KG1 (cell line): ENCODE measurements at places on chromosomes 6 and 20.

DNA sequence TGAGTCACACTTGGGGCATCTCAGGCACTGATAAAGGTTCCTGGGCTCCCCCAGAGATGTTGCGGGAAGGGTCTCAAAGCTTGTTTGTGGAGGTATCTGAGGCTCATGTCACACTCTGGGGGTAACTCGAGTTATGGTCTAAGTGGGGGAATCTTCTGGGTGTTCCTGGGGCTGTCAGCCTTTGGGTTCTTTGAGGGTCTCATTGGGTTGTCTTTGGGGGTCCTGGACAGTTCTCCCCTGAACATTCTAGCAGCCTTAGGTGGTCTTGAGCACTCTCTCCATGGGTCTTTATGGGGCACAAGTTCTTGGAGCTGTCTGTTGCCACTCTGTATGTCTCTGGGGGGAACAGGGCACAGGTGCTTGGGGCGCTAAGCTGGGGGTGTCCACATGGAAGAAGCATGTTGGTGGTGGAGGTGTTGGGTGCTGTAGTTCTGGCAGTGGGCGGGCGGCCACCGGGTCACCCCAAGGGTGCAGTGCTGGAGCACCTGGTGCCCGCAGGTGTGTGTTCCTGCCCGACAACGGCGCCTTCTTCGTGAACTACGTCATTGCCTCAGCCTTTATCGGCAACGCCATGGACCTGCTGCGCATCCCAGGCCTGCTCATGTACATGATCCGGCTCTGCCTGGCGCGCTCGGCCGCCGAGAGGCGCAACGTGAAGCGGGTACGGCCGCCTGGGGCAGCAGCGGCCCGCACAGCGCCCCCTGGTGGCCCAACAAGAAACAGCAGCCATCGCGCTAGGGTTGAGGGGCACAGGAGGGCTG lies 7.1 kb upstream of the CAPN11 start:
- DNase-seq, result peak; percentile 43

- DNase-seq, result no peak
These were observed 6.4 kb upstream of the MYT1 start for GRCh38 chr20:64157878-64158277.

DNA sequence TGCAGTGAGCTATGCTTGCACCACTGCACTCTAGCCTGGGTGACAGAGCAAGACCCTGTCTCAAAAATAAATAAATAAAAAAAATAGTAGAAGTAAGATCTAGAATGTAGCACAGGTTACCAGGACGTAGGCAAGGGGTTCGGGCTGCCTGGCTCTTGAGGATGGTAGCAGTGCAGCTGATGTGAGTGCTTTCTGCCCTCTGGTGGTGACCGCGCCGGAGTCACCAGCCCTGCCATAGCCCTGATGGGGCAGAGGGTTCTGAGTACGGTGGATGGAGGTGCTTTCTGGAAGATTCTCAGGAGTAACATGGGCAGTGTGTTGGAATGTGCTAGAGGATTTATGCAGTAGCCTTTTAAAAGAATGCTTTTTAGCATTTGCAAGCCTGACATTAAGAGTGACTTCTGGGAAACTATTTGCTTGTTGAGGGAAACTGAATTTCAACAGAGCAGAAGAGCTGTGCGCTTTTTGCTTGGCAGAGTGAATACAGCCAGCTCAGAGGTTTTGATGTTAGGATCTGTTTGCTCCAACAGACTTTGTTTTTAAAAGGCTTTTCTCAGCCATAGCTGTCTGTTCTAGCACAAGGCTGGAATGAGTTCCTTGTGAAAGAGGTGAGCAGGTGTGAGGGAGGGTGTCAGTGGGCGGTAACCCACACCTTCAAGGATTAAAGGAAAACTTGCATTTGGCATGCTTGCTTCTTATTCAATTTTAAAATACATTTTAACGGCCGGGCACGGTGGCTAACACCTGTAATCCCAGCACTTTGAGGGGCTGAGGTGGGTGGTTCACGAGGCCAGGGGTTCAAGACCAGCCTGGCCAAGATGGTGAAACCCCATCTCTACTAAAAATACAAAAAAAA lies 65.9 kb downstream of the PTPN1 start:
- DNase-seq, result peak; percentile 14

DNA sequence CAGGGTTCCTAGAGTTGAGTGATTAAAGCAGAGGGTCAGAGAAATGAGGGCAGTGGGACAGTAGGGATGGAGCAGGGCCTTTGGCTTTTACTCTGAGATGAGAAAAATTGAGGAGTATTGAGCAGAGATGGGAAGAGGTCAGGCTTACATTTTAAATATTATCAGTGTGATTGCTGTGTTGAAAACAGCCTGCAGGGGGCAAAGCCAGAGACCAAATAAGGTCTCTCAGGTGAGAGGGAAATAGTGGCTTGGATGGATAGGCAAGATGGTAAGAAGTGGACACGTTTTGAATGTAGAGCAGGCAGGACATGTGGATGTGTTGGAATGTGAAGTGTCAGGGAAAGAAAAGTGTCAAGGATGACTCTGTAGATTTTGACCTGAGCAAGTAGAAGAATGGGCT lies 105.0 kb upstream of the MAP3K7 start:
- no peak for DNase-seq

DNA sequence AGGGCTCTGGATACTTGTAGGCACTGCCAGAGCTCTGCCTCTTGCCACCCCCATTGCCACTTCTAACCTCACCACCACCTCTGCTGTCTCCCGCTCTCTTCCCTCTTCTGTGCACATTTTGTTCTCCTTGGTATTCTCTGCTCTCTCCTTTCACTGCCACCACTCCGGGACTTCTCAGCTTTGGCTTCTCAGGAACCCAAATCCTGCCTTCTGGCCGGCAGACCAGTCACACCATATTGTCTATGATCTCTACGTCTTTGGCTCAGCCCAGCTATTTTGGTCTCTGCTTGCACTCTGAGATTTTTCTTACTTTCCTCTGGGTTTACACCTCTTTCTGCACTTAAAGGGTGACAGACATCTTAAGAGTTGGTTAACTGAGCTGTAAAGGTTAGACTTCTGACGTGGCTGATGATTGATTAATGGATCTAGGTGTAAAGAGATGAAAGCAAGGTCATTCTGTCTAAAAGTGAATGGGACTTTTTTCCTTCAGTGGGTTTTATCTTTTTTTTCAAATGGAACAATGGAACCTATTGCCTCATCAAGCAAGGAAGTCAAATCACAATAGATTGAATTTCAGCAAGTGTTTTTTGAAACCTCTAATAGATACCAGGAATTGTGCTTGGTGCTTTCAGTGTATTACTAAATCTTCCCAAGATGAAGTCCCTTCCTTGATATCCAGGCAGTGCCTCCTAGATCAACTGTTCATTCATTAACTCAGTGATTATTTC lies 13.8 kb downstream of the MMP24 start:
- no peak for DNase-seq

DNA sequence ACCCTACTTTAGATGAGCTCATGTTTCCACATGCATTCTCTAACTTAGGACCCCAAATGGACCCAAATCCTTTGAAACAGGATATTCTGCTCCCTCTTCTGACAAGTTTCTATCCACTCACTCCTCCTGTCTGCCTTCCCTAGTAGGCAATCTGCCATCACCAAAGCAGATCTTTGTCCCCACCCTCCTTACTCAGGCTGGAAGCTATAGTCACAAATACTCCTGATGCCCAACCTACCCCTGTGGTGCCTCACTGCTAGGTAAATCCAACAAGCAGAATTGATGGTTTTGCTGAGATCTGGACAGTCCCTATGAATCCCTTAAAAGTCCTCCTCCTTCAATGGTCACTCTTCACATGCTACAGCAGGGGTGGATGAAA lies 21.7 kb downstream of the ELOVL5 start:
- DNase-seq, result no peak

GRCh38 chr20:37316775-37317170 lies 27.3 kb downstream of the MANBAL start:
- DNase-seq, result no peak

DNA sequence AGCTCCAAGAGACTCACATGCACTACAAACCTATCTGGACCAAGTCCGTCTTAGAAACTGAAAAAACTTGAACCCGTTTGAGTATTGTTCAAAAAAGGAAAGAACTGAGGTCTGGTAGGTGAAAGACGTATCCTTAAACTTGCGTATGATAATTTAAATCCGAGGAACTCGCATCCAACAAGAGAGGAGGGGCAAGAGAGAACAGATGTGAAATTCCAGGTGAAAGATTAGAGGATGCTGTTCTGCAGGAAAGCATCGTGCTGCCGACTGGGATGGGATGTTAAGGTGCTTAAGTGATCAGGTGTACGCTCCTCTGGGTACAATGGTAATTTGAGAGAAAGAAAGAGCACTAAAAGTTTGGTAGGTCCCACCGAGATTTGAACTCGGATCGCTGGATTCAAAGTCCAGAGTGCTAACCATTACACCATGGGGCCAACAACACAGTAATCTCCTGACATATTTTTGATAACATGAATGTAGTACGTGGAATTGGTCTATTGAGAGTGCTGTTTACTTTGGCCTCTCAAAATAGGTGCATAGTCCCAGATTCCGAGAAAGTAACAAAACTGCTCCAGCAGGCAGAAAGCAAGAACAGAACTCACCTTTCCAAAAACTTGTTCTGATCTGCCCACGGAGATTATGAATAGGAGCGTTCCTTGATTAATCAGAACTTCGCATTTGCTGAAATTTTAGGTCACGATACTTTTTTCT lies 53.5 kb upstream of the BTN3A2 start:
- DNase-seq, result peak; percentile 76

DNA sequence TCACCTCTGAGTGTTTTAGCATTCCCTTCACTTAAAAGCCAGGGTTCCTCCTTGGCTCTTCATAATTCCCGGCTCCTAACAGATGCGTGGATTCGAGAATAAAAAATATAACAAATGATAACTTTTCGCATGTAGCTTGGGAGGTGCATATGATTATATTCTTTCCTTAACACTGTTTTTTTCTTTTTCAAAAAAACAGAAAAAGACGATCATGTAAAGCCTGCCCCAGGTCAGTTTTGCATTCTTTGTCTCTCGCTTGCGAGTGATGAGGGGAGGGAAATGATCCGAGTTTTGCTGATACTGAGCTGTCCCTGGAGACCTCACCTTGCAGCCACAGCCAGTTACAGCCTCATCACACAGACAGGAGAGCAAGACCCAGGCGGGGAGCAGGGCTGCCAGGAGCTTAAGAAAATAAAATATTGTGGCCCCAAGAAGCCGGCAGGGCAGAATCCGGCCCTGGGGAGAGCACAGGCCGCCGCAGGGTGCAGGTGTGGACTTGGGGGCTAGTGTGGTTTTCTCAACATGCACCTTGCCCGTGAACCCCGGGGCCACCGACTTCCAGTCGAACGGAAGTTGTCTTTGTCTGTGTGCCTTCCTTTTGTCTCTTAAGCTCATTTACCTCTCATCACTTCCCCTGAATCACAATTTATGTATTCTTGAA lies 301.8 kb downstream of the TAF4 start:
- DNase-seq, result no peak

DNA sequence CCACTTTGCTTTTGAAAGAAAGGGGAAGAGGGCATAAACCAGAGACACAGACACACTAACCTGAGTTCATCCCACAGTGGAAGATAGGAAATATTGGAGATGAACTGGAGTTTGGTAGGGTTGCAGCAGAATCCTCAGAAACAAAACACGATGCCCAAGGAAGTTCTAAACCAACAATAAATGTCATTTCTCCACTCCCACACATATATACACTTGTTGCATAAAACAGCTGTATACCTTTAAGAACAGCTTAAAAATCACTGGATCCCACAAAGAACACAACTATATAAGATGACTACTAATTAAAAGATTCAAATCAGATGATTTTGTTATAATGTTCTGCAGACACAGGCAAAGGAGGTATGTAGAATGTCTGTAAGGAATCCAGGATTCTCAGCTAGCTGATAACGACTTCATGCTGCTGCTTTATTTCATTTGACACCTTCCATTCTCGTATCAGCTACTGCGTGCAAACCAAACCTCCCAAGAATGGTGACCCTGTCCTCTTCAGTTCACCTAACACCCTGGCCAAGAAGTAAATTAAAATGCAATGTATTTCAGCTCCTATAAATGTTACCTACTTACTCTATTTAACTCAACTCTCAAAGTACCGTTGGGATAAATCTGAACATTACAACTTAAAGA lies 14.3 kb downstream of the KIF13A start:
- no peak for DNase-seq

GRCh38 chr6:122369536-122369935 lies 29.9 kb upstream of the HSF2 start:
- DNase-seq, result no peak

DNA sequence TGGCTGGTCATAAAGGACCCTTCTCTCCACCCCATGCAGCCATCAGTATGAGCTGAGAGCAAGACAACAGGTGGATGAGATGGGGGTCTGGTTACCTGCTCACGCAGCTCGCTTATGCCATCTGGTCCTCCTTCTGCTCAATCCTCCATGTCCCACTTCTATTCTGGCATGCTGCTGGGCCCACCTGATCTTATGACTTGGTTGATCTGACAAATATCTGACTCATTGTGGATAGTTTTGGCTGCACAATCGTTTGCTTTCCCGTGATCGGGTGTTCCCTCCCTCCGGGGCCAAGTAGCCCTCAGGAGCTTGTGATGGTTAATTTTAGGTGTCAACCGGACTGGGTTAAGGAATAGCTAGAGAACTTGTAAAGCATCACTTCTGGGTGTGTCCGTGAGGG lies 26.6 kb upstream of the ELMO2 start:
- no peak for DNase-seq

GRCh38 chr6:170128346-170128745 lies 162.5 kb downstream of the DLL1 start:
- no peak for DNase-seq
